ENCODE measurements at places on chromosomes 4 and X. TPM values are rescaled to one million over a fixed set of nuclear protein-coding genes. Genes with fewer than 3 reads are reported as not detected.

DNA sequence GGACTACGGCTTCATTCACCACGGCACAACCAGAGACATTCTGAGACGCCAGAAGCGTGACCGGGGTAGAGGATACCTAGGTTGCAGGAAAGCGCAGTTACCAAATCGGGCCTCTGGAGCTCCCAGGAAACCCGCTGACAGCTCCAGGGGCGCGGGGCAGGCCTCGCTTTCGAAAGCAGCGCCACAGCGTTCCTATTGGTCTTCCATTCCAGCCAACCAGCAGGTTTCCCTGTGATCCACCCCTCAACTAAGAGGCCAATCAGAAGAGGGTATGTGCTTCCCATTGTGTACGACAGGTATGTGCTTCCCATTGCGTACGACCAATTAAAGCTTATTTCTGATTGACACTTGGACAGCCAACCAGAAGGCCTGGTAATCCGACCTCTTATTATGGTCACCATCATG, 14.9 kb downstream of the SNX12 start:
- DNase-seq, result no peak

SLC25A43 gene
- 7.0 TPM for total RNA-seq

- no peak for DNase-seq
These were observed 35.4 kb upstream of the TMEM184C start for GRCh38 chr4:147581606-147582350.

DNA sequence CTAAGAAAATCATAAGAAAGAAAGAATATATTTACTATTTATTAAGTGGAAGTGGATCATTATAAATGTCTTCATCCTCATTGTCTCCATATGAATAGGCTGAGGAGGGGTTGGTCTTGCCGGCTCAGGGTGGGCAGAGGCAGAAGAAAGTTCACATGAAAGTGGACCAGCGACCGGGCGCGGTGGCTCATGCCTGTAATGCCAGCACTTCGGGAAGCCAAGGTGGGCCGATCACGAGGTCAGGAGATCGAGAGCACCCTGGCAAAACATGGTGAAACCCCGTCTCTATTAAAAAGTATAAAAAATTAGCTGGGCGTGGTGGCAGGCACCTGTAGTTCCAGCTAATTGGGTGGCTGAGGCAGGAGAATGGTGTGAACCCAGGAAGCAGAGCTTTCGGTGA, 1145.4 kb downstream of the STIM2 start:
- DNase-seq, result no peak

CCDC149 gene
- 8.8 TPM for total RNA-seq

- DNase-seq, result no peak
These were observed 81.6 kb upstream of the TBC1D9 start for GRCh38 chr4:140837736-140838135.

SHISA3 gene
- 0.24 TPM for total RNA-seq

GRCh38 chrX:43375136-43375535, 281.0 kb upstream of the MAOA start:
- no peak for DNase-seq

DNA sequence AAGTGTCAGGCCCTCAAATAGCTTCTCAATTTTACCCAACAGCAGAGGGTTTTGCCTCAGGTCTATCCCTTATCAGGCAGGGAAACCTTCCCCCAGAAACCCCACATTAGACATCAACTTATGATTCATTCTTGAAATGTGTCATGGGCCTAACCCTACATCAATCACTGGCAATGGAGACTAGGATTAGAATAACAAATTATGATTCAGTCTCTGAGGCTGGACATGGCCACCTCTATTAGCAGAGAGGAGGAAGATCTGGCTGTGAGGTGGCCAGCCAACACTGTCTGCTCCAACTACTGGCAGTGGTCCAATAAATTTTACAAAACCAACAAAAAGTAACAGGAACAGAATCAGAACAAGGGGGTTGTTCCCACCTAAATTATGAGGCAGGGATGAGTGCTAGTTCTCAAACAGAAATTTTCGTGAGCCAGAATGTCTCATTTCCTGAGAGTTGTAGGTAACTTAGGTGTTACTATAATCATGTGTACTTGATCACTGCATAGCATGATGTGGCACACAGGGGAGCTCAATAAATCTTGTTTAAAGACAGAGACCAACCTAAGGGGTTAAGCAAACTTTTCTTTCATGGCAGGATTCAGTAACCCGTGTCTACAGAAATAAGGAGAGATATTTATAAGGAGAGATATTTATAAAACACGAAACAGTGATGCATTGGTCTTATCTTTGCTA, 126.8 kb downstream of the NFKB1 start:
- no peak for DNase-seq

- DNase-seq, result no peak
These were observed 5.8 kb downstream of the MAEA start for GRCh38 chr4:1295405-1296055.

DNA sequence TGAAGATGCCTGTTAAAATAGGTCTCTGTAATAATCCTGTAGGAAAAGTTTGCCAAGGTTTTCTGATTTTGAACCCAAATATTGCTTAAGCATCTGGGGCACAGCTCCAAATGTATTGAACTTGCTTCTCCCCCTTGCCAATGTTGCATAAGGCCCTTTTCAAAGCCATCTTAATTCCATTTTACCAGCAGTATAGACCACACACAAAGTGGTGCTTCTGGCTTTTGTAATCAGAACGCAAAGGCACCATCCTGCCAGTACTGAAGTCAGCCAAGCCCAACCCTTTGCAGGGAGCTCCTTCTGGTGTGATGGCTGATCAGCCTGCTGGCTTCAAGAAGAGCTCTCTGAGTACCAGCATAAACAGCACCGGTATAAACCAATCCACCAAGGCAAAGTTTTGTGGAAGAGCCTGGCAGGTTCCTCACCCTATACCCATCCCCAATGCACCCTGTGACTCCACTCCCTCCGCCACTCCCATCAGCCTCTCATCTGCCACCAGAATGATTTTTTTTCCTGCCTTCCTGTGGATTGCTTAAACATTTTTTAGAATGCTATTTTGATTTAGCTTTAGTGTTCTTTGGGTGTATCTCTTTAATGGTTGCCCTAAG, 39.2 kb upstream of the USP9X start:
- DNase-seq, result no peak

JADE1 gene
- total RNA-seq, result 18.5 TPM

GRCh38 chr4:40744218-40744617, 5.5 kb upstream of the NSUN7 start:
- no peak for DNase-seq

- no peak for DNase-seq
These were observed 17.6 kb downstream of the G3BP2 start for GRCh38 chr4:75655562-75655961.

- no peak for DNase-seq
These were observed 89.5 kb downstream of the SLIT2 start for GRCh38 chr4:20341134-20341738.

GAGE13 gene
- total RNA-seq, result not detected

DNA sequence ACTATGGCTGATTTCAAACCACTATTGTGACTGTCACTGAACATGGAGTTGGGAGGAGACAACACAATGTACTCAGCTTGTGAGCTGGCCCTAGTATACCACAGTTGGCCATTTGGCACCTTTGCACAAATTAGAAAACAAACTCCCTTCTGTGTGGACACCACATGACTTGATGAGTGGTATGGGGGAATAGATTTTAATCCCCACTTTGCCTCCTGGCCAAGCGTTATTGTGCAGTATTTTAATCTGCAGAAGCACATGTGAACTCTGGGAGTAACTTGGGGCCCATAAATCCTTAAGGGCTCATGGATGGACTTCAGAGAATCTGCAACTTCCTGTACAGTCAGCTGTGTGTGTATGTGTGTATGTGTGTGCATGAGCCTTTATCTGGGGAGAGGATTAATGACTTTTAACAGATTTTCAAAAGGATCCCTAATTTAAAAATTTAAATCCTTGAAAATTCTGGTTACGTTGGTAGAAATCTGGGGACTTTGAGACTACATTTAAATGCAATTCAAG, 105.0 kb upstream of the PAQR3 start:
- no peak for DNase-seq

DNA sequence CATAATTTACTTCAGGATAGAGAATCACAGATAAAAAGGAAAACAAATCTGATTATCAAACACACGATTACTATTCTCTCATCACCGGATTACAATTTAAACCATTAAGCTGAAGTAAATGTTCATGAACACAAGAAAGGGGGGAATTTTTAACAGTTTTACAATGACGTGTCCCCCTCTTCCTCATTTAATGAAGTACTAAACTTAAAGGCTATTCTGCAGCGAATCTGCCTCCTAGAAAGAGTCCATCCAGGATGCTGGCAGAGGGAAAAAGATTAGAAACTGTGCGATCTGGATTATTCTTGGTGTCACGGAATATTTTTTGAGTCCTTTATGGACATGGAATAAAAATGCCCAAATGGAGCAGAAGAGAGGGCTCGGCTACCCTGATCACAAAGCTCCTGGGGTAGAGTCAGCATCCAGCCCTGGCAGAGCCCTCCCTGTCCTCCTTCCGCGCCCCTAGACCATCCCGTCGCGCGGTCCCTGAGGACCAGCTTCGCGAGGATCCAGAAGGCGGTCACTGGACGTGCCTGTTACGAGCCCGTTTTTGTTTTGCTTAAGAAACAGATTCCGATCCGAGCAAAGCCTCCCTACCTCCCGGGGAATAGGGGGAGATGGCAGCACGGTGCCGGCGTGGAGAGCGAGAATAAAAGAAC, 1.2 kb downstream of the ELF2 start:
- DNase-seq, result no peak

GRCh38 chr4:7342223-7343080, 92.3 kb downstream of the PSAPL1 start:
- DNase-seq, result no peak

- no peak for DNase-seq
These were observed 174.3 kb downstream of the GPM6A start for GRCh38 chr4:175637762-175638161.
